ENCODE measurements at places on chromosomes 12 and 14. TPM values are rescaled to one million over a fixed set of nuclear protein-coding genes. Genes with fewer than 3 reads are reported as not detected.
A peak's percentile ranks its signal among the peaks of the same experiment; 100 is the strongest.

DNA sequence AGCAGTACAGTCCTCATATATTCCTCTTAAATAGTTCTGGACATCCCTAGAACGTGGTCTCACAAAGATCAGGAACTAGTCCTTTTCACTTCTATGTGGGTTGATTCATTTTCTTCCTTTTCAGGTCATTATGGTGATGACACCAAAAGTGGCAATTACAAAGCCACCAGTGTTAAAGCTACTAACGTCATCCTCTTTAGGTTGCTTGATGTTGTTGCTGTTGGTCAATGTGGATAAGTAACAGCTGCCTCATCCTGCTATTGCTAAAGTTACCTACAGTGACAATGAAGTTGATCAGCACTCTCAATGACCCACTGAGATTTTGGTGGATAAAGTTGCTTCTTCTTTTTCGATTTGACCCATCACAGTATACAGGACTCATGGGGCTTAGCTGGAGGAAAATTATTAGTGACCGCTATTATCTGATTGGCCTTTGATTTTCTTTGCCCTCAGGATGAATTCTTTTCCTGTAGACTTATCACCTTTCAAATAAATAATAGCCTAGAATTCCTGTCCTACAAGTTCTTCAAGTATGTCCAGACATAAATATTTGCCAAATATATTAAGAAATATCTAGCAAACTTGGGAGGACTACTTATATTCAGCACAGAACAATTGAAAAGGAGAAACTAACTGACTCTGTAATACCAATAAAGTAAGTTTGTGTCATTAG, 54.0 kb upstream of the ATP2B1 start:
- DNase-seq, result no peak

DNA sequence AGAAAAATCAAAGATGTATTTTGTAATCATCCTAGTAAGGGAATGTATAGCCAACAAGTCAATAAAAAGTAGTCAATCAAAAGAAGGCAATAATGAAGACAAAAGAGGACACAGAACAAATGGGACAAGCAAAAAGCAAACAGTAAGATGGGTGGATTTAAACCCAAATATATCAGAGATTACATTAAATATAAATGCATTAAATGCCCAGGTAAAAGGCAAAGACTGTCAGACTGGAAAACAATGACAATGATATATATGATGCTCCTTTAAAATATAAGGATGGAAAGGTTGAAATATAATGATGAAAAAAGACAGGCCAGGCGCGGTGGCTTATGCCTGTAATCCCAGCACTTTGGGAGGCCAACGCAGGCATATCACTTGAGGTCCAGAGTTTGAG, 35.7 kb downstream of the NEMF start:
- DNase-seq, result no peak

GRCh38 chr14:71242237-71242748, 335.0 kb downstream of the PCNX1 start:
- DNase-seq, result no peak

- DNase-seq, result peak; percentile 9
Measured at GRCh38 chr12:27083861-27084394, 1.6 kb upstream of the C12orf71 start.

DNA sequence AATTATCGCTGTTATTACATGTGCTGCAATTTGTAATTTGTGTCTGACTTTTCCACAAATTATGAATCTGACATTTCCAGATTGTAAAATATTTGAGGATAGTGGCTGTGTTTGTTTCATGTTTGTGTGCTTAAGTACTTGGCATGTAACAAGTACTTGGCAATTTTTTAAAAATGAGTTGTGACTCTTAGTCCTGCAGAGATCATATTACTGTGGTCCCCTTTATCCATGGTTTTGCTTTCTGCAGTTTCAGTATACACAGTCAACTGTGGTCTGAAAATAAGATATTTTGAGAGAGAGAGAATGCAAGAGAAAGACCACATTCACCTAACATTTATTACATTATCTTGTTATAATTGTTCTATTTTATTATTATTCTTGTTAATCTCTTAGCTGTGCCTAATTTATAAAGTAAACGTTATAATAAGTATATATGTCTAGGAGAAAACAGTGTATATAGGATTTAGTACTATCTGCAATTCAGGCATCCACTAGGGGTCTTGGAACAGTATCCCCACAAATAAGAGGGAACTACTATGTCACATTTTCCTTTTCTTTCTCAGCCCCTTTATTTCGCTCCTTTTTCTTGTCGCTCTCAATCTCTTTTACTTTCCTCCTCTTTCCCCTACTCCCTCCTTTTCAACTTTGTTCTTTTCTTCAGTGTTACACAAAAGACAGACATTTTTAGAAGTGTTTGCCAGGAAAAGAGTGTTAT, 176.1 kb downstream of the FUT8 start:
- DNase-seq, result no peak

DNA sequence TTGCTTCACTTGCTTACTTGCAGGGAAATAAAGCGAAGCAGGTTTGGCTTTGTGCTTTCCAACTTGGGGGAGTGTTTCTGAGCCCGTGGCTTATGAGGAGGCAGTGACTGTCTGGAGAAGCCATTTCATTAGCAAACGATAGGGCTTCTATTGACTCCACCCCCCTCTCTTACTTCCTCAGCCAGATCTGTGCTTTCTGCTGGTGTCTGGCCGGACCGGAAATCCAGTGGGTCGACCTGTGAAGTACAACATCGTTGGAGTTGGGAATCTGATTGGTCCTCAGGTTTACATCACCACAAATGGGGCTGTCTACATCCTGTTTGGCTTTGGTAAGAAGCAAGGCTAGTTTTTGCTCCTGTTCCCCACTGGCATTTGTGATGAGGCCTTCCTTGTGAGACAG, 22.3 kb downstream of the FAM234B start:
- DNase-seq, result no peak

GRCh38 chr14:101006008-101006407, 102.5 kb upstream of the RTL1 start:
- no peak for DNase-seq

- peak; percentile 59 for DNase-seq
Measured at GRCh38 chr12:30926243-30927221, at the start of gene TSPAN11. TSS of gene TSPAN11 (plus strand) at chr12:30926748. CDS start at chr12:30953992, 27,244 bp downstream.

B3GNT4 gene
- total RNA-seq, result 11.8 TPM

ADCY4 gene
- 0.82 TPM for total RNA-seq

GRIN2B gene
- 75.4 TPM for total RNA-seq
